GM06990 (cell line): ENCODE measurements at places on chromosomes 11 and 22.

DNA sequence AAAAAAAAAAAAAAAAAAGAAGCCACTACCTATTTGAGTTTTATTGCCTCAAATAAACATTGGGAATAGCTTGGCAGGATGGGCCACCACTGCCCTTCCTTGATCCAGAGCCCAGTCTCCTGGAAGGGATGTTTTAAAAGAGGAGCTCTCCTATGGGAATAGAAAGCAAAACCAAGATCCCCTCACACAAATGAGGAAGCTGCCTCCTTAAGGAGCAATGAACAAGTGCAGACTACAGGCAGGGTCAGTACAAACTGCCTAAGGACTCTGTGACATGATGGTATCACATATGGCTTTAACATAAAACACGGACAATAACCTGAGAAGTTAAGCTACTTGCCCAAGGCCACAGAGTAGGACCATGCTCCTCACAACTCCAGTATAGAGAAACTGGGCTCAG lies 120.8 kb downstream of the NAT10 start:
- no peak for DNase-seq

GRCh38 chr11:5369789-5370188 lies 13.8 kb upstream of the OR51M1 start:
- DNase-seq, result no peak

GRCh38 chr11:65854161-65854592 lies 3.8 kb downstream of the CFL1 start:
- DNase-seq, result no peak

DNA sequence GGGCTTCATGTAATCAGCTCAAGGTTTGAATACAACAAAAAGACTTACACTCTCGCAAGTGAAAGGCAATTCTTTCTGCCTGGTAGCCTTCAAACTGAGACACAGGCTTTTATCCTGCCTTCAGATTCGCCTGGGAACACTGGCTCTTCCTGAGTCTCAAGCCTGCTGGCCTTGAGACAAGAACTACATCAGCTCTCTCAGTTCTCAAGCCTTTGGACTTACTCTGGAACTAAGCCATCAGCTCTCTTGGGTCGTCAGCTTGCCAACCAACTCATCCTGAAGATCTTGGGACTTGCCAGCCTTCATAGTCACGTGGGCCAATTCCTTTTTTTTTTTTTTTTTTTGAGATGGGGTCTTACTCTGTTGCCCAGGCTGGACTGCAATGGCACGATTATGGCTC lies 35.7 kb upstream of the LRRC10B start:
- DNase-seq, result no peak

DNA sequence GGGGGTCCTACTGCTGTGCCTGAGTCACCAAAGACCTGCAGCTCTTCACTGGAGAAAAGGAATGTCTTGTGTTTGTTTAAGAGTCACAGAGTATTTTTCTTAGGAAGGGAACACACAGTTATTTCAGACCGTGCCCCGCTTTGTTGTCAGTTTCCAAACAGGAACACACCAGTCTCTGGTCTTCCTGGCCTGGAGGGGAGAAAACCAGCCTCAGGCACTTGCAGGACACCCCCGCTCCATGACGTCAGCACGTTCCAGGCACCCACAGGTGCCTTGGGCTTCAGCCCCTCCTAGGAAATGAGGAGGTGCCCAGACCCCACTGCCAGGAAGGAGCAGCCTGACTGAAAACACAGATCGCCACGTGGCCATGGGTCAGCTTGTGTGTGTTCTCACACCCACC lies 5.4 kb downstream of the DEAF1 start:
- DNase-seq, result no peak

DNA sequence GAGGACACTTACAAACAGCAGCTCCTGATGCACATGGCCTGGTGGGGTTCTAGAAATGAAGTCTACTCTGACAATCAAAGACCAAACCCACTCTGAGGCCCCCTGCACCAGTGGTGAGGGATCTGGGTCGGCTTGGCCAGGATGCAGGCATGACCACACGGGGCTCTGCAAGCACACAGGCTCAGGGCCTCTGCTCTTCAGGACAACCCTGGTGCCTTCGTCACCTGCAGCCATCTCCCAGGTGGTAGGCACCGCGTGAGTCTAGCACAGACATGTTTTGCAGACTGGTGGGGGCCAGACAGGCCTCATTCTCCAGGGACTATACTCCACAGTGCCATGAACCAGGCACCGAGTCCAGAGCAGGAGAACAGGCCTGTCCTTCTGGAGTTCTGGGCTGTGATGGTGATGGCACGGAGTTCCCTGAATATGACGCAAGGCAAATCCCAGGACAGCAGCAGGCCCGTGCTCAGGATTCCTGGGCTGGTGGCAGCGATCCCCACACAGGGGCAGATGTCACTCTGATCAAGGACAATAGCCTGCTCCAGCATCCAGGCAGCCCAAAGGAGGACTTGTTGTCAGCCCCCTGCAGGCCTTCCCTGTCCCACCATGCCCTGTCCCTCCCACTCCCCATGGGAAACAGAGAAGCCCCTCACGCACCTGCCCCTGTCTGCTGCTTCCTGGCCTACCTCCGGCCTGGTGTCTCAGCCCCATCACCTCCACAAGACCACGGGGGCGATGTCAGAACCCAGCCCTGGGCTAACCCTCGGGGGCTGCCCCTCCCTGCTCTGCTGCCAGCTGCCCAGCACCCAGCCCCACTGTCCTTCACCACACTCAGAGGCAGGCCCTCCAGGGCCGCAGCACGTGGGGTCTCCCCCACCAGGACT lies 36.1 kb downstream of the GNB1L start:
- DNase-seq, result no peak

DNA sequence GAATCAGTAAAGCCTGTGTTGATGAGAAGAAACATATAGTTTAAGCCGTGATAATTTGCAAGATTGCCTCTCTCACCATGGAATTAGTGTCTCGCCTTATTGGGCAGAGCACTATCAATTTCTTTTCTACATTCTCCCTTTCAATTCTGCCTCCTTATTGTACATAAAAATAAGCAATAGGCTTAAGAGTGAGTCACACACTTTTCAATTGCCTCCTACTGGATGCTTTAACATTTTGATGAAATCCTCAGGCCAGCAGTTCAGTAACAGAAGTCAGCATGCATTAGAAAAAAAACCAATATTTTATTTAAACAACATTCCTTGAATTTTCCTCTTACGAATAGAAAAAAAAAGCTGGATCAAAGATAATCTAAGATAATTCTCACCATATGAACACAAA lies 33.8 kb upstream of the VWA5A start:
- DNase-seq, result no peak

DNA sequence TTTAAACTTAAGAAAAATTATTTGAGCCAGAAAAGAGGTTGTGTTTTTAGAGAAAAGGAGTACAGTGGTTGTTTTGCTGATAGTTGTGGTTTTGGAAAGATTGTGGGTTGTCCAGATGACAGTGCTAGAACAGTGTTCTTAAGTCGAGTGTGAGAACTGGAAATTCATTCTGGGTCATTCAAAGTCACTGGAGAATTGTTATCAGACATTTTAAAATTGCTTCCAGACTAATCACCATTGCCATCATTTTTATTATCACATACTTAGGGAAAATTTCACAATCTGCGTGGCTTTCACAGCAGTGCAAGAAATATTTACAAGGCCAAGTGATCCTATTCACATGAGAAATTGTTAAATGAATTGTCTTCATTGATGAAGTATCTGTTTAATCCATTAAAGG lies 242.2 kb upstream of the DDI1 start:
- no peak for DNase-seq

DNA sequence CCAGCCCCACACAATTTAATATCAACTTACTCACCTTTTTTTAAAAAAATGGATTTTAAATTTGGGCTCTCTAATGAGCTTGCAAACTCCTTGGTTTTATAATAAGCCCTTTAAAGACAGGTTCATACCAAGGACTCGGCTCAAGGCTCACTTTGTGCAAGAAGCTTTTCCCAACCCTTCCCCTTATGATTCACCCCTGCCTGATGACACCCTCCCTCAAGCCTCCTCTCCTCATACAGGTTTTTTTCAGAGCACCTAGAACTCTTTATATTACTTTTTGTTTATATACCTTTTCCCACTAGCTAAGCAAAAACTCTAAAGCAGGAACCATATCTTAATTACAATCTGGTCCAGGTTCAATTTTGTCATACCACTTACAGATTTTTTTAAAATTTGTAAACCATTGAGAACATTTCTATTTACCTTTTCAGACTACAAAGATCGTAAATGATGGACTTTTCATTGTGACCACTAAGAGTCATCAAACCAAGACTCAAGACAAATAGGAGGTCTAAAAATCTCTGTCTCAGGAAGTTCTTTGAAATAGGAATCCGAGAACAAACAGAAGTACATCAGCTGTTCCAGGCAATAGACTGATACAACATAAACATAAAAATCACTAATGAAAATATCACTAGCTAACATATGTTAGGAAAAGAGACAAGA lies 13.1 kb upstream of the EXPH5 start:
- DNase-seq, result no peak

DNA sequence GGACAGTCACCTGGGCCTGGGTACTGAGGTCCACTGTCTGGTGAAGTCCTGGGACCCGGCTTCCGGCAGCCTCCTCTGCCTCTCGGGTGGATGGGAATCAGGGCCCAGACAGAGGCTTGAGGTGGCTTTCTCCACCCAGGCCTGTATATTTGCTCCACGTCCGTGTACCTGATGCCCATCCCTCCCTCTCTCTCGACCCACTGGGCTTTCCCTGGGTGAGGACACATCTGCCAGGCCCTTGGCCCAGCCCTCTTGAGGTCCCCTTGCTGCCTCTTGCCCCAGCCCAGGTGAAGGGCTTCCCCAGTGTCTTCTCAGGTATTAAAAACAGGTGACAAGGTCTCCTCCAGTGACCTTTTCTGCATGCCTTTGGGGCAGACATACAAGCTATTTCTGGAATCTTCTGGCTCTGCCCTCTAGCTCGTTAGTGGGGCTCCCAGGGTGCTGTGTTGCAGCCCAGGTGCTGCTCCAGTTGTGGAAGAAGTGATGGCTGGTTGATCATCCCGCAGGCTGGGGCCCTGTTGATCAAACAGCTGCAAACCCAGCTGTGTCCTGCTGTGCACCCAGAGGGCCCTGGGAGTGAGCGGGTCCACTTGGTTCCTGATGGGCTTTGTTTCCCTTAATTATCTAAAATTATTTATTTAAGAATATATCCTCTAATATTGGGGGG lies 25.5 kb upstream of the ACR start:
- no peak for DNase-seq

DNA sequence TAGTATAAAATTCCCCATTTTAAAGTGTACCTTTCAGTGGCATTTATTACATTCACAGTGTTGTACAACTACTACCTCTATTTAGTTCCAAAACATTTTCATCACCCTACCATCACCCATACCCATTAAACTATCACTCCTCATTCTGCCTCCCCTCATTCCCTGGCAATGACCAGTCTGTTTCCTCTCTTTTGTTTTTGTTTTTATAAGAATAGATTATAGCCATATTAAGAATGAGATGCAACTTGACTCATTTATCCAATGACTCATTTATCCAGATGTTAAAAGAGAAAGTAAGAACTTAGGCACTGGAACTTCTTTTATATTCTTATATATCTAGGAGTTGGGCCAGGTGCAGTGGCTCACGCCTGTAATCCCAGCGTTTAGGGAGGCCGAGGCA lies 156.3 kb downstream of the FAT3 start:
- DNase-seq, result no peak

DNA sequence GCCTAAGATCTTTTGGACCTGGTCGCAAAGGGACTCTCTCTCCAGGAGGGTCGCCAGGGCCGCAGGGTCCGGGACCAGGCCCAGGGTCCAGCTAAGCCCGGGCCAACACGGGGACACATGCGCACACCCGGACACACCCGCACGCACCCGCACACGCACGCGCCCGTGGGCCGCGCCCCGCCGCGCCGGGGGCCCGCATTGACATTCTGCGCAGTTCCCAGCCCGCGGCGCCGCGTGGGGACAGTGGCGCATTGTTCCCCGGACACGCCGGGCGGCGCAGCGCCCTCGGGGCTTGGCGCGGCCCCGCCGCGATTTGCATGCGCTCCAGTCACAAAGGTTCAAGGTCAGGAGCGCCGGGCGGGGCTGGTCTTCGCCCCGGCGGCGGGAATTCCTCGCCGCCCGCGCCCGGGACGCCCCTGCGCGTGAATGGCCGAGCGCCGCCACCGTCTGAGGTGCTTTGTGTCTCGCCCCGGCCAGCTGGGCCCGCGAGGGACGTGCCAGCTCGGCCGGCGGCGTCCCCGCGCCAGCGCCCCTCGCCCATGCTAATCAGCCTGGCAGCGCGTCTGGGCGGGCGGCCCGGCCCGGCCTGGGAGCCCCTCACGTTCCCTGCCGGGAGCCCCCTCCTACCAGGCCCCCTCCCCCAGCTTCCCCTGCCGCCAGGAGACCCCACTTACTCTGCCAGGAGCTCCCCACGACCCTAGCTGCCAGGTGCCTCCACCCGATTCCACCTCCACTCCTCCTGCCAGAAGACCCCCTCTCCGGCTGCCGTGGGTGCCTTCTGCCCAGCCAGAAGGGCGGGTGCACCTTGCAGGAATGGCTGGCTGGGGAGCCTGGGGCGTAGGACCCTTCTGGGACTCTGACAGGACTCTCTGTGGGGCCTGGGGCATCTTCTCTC lies 50.5 kb upstream of the WNT7B start:
- DNase-seq, result no peak

- no peak for DNase-seq
These were observed 1.8 kb downstream of the ARRB1 start for GRCh38 chr11:75349521-75350116.

DNA sequence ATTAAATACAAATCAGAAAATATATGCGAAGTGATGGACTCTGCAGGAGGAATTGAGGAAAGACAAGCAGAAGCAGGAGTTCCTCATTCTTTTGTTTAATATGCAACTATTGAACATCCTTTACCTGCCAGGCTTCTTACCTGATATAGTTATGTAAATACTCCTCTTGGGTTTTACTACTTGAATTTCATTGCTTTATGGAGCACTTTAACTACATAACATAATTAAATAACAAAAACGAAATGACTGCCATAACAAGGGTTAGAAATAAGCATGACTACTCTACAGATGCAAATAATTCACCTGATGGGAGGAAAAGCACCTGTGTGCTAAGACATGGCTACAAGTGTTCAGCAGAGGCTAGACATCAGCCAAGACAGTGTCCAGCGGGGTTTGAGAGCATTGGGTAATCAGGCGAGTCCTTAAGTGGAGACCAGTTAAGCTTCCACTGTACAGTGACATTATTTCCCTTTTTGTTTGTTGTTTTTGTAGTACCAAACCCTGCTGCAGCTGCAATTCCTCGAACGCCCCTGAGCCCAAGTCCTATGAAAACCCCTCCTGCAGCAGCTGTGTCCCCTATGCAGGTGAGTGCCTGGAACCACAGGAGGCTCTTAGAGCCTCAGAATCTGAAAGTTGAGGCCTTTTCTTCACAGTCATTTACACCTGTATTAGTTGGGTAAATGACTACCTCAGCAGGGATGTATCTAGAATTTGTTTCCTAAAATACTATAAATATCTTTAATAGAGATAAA lies 67.4 kb downstream of the SPECC1L start:
- no peak for DNase-seq

- no peak for DNase-seq
These were observed 50.1 kb downstream of the DDX6 start for GRCh38 chr11:118740892-118741291.
